ENCODE measurements at places on chromosomes 2 and 18. TPM values are rescaled to one million over a fixed set of nuclear protein-coding genes. Genes with fewer than 3 reads are reported as not detected.

The RGPD3 gene
- total RNA-seq, result 0.43 TPM

The KLHL30 gene
- 0.12 TPM for total RNA-seq

The HOXD8 gene
- 1.2 TPM for total RNA-seq

The DBI gene
- 222 TPM for total RNA-seq

The RUFY4 gene
- total RNA-seq, result not detected

The DSC2 gene
- total RNA-seq, result 3.7 TPM

The CCDC85A gene
- total RNA-seq, result 0.43 TPM

The EVA1A gene
- 7.3 TPM for total RNA-seq

The CREG2 gene
- not detected for total RNA-seq

The HSPE1 gene
- total RNA-seq, result 90.8 TPM

The ABCA12 gene
- total RNA-seq, result not detected

The ERBB4 gene
- total RNA-seq, result not detected

The GAREM2 gene
- total RNA-seq, result 2.8 TPM

The SIX3 gene
- not detected for total RNA-seq

The TRMT61B gene
- 28.9 TPM for total RNA-seq

The REG1B gene
- not detected for total RNA-seq

The NGEF gene
- not detected for total RNA-seq

The CNOT9 gene
- 39.3 TPM for total RNA-seq

The LCT gene
- not detected for total RNA-seq

Measured in pericardium fibroblast (primary cell).